ENCODE measurements at places on chromosomes 5 and 9.

DNA sequence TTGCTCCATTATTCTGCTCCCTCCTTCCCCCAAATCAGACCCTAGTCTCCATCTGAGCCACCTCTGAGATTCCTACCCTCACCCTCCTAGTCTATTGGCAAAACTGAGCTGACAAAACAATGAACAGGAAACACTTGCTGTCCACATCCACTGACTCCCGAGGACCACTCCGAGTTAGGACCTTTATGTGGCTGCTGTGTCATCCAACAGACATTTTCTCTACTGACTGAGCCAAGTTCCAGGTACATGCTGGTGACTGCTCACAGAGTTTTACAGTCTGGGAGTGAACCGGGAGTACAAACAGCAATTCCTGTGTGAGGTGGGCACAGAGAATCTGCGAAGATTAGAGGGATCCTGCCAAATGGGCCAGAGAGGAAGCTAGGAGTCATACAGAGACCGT, 39.2 kb downstream of the CFAP90 start:
- DNase-seq, result no peak

- no peak for DNase-seq
Observed at GRCh38 chr9:112103405-112103804, 71.7 kb downstream of the SUSD1 start.

- DNase-seq, result no peak
Observed at GRCh38 chr9:92353051-92353450, 27.3 kb downstream of the CENPP start.

- DNase-seq, result no peak
Observed at GRCh38 chr5:56848206-56848605, 32.9 kb downstream of the MAP3K1 start.

DNA sequence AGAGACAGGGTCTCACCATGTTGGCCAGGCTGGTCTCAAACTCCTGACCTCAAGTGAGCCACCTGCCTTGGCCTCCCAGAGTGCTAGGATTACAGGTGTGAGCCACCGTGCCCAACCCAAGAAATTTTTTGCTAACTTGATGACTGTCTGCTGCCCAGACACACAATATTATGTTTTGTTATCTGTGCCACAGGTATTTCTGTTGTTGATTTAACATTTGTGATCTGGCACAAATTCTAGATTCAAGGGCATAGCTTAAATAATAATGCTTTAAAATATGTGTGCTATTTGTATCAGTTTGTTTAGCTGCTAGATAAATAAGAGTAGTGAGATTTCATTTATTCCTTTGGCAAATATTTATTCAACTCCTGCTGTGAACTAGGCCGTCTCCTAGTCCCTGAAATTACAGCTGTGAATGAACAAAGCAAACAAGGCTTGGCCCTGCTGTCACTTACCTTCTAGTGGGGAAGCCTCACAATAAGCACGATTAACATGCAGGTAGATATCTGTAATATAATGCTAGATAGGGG, 35.3 kb downstream of the GAPVD1 start:
- no peak for DNase-seq

- no peak for DNase-seq
Observed at GRCh38 chr5:89396278-89396954, 513.4 kb upstream of the MEF2C start.

DNA sequence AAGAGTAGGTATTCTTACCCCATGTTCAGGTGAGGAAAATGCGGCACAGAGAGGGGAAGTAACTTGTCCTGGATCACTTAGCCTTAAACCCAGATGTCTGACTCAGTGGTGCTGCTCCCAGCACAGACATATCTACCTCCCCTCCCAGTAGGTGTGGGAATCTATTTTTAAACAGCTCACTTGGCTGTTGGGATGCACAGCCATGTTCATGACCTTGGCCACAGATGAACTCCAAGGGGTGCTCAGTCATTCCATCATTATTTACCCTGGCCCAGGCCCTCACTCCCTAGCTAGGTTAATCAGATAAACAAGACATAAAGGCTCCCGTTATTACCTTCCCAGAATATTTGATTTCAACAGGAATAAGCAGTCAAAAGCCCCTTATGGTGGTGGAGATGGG, 88.4 kb upstream of the IQGAP2 start:
- DNase-seq, result no peak

DNA sequence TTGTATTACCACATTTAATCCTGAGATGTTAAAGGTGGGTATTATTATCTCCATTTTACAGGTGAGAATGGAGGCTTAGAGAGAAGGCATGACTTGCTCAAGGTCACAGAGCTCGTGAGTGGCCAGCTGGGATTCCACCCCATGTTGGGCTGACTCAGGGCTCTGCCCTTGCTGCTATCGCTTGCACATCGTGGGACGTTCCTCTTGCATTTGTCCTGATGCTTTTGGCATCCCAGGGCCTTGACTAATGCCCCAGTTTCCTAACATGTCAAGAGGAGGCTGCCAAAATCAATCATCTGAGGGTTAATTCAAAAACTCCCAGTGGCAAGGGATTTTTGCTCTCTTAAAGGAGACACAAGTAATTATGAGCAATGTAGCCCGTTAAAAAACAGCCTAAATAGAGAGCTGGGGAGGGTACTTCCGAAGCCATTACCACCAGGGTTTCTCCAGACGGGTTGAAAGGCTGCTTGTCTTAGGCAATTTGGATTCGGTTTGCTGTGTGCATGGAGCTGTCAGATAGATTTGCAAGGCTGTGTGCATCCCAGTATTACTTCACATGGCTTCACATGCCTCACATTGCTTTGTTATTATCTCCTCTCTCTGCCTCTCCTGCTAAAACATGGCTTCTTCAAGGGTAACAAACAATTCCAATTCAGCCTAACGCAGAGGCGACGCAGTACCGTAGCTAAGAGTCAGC, 347.4 kb downstream of the DRD1 start:
- DNase-seq, result no peak

- DNase-seq, result no peak
Observed at GRCh38 chr5:5886812-5887486, 464.5 kb downstream of the ICE1 start.

DNA sequence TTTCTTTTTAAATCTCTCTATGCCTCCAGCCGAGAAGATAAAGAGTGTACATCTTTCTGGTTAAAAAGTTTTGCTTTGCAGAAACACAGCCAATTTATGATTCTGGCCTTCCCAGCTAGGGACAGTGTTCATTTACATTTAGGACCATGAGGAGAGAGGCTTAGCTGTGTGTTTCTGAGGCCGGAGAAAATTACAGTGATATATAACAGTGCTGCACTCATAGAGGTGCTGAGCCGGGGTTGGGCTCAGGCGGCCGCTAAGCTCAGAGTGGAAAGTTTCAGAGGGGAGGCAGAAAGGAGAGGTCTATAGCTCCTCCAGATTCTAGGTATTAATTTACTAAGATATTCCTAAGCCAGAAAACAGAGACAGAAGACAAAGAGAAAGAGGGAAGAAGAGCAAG, 37.0 kb upstream of the LCP2 start:
- DNase-seq, result no peak

DNA sequence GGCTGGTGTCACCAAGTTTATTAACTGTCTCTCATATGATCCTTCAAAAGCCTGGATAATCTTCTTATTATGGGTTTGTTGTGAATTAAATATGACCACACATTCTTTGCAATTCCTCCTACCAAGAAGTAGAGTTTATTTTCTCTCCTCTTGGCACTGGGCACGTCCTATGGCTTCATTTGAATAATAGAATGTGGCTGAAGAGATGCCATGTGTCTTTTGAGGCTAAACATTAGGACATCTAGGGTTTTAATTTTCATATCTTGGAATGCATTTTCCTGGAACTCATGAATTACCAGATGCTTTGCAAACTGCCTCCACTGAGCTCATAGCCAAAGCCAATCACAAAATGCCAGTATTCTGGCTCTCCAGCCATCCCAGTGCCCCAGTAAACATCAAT, 19.9 kb upstream of the SCGB3A2 start:
- no peak for DNase-seq

DNA sequence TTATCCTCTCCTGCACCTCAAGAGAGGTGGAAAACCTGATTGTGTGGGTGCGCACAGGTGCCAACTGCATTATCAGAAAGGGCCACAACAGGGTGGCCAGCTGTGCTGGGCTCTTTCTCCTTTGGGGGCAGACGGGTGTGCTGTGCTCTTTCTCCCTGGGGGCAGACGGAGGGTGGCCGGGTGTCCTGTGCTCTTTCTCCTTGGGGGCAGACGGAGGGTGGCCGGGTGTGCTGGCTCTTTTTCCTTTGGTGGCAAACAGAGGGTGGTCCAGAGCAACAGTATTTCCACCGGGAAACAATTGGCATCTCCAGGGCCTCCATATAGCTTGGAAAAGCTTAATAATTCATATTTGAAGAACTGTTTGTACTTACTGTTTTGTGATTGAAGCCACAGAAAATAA, 6.8 kb downstream of the LMX1B start:
- no peak for DNase-seq

- no peak for DNase-seq
Observed at GRCh38 chr5:173907686-173908371, 19.7 kb downstream of the CPEB4 start.

- no peak for DNase-seq
Observed at GRCh38 chr5:19258686-19259085, 729.3 kb downstream of the CDH18 start.

- DNase-seq, result no peak
Observed at GRCh38 chr9:89919171-89919681, 314.4 kb downstream of the GADD45G start.

- DNase-seq, result no peak
Observed at GRCh38 chr5:75214928-75215327, 21.8 kb downstream of the ANKRD31 start.

DNA sequence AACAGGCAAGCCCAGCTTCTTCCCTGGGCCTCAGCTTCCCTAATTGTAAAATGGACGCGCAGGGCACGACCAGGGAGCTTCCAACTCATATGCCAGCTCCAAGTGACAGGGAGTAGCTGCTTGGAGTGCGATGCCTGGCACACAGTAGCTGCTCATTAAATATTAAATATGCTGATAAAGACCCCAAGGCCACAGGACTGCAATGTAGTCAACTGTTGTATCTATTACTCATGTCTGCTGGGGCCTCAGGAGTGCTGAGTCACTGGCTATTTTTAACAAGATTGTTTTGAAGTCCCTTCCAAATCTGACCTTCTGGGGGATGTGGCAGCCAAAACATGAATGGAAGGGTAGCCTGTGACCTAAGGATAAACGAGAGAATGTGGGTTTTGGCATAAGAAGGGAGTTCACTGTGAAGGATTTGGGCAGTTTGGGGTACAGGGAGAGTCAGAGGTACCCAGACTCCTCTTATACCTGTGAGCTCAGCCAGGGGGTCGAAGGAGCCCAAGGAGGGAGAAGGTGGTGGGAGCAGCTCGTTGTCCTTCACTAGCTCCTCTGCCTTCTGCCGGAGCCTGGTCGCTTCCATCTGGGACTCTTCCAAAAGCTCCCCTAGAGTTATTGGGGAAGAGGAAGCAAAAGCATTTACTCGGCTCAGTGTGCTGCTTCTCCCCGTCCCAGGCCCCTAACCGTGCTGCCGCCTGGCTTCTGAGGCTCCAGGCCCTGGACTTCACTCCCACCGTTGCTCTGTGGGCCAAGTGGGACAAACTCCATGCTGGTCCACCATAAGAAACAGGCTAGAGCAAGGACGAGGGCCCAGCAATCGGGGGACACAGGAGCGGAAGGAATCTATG, 17.5 kb downstream of the TNIP1 start:
- no peak for DNase-seq

Measured in stimulated activated CD8-positive, alpha-beta memory T cell treated with anti-CD3 and anti-CD28 coated beads, Interleukin-4, amount 100 ng/mL, for 1 hour (primary cell).